ENCODE measurements at places on chromosomes 7 and 10.

DNA sequence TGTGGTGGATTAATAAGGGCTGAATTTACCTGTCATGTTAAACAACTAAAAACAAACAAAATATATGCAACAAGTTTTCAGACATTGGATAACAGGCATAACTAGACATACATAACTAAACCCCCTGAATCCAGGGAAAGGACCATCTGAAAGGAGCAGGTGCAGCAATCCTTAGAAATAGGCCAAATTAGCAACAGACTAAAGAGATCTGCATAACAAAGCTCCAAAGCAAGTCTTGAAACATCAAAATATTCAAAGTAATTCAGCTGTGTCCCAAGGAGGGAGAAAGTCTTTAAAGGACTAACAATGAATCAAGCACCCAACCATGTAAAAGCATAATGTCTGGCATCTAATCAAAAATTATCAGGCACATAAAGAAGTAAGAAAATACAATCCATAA is 475.1 kb downstream of the GRID1 start:
- DNase-seq, result no peak

DNA sequence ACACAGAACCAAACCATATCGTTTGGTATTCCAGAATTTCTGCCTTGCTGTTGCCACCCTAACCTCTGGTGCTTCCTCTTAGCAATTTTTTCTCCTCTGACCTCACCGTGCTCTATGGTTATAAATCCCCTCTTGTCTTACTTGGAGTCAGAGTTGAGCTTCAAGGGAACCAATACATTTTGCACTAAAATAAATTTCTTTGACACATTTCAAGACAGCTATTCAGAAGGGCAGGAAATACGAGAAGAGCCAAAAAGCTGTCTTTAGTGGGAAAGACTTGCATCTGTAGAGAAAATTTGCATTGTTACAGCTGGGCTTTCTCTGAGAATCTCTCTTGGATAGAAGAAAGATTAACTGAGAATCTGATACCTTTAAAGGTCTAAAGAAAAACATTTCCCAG is 14.5 kb upstream of the AKR1C2 start:
- no peak for DNase-seq

DNA sequence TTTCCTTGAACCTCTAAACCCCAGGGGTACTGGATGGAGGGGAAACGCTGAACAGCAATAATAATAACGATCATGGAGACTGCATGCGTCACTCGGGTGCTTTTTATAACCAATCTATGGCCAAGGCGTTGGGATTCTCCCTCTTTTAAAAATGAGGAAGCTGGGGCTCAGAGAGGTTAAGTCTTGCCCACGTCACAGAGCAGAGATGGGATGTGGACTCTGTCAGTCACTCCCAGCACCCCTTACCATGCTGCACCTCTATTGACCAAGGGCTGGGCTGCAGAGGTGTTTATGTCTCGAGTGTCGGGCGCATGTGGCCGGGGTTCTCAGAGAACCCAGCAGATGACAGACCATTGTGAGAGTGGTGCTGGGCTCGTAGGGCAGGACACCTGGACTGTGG is 129.9 kb downstream of the CDH23 start:
- no peak for DNase-seq

- DNase-seq, result peak; percentile 4
Observed at GRCh38 chr10:31484431-31485135, 165.6 kb downstream of the ZEB1 start.

DNA sequence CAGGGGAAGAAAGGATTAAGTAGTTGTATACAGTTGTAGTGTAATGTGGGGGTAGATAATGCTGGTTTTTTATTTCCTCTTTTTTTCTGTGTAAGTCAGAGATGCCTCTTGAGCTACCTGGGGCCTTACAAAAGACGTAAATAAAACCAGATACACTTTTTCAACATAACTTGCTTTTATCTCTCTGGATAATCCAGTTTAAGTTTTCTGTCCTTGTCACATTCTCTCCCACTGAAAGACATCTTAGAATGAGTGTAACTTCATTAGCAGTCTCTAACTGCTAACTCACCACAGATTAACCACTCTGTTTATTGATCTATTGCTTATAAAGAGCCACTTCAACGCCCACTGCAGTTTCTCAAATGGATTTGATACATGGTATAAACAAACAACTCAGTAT is 64.1 kb upstream of the LRRN3 start:
- DNase-seq, result no peak

- no peak for DNase-seq
Observed at GRCh38 chr7:152086513-152086912, 61.0 kb downstream of the GALNT11 start.

GRCh38 chr7:69687739-69688433 is 89.6 kb downstream of the AUTS2 start:
- DNase-seq, result no peak

DNA sequence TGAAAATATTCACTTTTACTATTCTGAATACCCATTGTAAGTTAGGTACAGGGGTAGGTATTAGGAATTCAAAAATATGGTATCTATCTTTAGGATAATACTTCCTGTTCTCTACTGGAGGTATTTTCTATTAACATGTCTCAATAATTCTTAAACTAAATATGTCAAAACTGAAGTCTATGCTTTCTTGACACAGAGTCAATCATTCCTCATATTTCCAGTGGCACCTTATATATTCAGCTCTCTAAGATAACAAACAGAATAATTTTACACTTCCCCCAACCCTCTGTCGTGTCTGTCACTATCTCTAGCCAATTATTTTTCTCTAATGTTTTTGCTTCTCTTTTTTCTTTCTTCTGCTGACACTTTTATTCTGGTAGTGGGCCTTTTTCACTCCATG is 138.9 kb downstream of the TMEM26 start:
- DNase-seq, result no peak

GRCh38 chr10:100612601-100613595 is 77.2 kb downstream of the HIF1AN start:
- no peak for DNase-seq

DNA sequence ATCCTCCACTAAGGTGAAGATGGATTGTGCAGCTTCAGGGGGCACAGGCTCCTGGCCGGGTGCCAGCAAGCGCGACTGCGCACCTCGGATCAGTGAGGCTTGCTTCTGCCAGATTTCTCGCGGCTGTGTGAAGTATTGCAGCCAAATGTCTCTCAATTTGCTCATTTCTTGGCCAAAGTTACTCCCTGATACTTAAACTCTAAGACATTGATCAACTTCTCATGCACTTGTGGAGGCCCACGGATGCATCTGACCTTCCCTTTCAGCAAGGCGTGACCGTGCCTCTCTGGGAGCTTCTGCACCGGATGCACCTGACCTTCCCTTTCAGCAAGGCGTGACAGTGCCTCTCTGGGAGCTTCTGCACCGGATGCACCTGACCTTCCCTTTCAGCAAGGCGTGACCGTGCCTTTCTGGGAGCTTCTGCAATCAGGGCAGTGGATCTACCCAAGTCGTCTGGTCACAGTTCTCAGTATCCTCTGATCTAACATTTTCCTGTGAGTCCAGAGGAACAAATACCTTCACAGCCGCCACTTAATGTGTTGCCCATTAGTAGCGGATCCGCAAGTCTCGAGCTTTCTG is 248.3 kb downstream of the ADARB2 start:
- DNase-seq, result no peak

- no peak for DNase-seq
Observed at GRCh38 chr10:102492344-102492939, 10.1 kb downstream of the ACTR1A start.

GRCh38 chr7:138499340-138499739 is 39.3 kb downstream of the TRIM24 start:
- DNase-seq, result no peak

- DNase-seq, result no peak
Observed at GRCh38 chr10:106571192-106571946, 593.1 kb downstream of the SORCS1 start.

DNA sequence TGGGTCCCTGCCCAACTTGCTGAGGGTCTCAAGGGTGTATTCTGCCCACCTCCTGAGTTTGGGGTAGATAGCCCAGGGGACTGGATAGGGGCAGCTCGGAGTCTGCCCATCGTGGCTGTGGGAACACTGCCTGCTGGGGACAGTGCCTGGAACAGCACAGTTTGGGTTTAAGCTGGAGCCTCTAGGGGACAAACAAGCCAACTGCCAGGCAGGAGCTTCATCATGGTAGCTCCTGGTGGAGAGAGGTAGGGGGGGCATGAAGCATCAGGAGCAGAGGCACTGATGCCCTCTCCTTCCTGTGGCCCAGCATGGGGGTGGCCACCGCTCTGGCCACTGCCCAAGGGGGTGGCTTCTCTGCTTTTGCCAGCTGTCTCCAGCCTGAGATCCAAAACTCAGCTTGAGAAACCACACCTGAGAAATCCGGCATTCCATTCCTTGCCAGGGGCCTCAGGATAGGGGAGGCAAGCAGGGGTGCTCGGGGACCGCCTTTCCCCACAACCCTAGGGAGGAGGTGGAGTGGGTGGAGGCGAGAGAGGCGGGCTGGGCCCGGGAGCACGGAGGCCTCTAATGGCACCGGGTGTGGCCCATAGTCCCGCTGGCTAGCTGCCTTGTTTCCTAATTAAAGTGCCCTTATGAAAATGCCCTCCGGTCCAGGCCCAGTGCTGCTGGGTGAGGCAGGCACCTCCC is 47.6 kb downstream of the UNC5B start:
- no peak for DNase-seq

- no peak for DNase-seq
Observed at GRCh38 chr7:4179688-4180380, 502.3 kb upstream of the FOXK1 start.

DNA sequence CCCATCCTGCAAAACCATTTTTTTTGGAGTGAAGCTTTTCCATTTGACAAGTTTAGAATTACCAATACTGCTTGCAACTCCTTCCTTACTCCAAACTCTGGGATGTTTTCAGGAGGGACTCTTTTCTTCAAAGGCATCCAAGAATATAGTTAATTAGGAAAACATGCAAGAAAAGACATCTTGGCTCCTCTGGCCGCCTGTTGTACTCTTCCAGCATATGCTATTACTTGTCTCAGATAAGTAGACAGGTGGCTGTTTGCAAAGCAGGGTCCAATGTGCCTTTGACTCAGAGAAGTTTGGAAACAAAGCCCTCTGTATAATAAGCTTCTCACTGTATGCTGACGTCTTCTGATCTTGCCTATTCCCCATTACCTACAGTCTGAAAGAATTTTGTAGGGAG is 746.5 kb downstream of the AUTS2 start:
- DNase-seq, result no peak

- DNase-seq, result no peak
Observed at GRCh38 chr7:127914693-127915092, 116.5 kb downstream of the LRRC4 start.

GRCh38 chr10:70145166-70145665 is 1.3 kb downstream of the TYSND1 start:
- no peak for DNase-seq

GRCh38 chr10:86074294-86074693 is 292.3 kb downstream of the GRID1 start:
- DNase-seq, result no peak

GRCh38 chr7:98860071-98860470 is 9.7 kb downstream of the TMEM130 start:
- no peak for DNase-seq

DNA sequence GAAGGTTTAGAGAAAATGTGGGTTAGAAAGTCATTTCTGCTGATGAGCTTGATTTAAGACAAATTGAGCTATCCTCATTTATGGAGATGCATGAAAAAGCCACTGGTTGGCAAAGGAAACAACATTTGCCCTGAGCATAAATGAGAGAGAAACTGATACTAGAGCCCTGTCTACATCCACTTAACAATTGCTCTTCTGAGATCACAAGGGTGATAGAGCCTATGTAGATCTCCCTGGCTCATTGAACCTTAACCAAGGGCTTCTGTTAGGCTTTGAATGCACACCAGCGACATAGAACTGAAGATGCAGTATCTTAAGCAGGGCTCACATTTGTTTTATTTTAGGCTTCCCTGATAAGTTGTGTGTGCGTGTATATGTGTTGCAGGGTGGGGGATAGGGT is 35.0 kb downstream of the GPR141 start:
- no peak for DNase-seq

DNA sequence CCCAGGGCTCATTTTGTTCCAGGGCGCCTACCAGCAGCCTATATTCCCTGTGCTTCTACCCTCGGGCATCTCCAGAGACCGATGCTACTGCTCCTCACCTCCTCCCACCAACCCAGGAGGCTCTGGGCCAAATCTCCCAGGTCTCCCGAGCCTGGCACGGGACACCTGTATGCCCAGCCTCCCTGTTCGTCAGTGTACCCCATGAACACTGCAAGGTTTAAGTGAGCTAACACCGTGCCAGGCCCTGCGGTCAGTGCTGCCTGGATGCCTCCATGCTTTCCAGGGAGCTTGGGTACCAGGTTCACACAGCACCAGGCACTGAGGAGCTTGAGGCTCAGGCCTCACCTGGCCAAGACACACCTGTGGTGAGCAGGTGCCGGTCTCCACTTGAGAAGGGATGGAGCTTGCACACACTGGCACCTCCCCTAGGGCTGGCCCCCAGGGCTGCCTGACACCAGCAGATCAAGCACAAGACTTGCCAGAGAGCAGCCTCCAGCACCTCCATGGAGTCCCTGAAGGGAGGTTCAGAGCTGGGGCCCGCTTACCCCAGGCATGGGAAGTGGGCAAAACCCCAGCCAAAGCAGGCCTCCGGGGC is 80.3 kb downstream of the FAM53B start:
- DNase-seq, result no peak

DNA sequence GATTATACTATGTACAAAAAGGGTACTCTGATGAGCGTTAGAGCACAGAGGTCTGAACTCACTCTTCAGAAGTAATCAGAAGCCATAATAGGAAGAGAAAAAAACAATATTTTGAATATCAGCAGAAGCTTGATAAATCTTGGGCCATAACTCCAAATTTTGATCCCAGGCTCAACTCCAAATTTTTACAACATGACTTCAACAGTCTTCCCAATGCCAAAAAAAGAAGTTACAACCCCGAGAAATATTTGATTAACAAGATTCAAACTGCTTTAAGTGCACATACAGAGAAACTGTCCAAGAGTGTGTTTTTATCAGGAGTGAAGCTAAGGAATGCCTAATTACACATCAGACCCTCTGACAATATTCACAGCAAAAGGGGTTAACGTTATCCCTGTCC is 7.5 kb downstream of the MPP7 start:
- no peak for DNase-seq

- no peak for DNase-seq
Observed at GRCh38 chr7:128164061-128164954, 76.8 kb upstream of the LEP start.

DNA sequence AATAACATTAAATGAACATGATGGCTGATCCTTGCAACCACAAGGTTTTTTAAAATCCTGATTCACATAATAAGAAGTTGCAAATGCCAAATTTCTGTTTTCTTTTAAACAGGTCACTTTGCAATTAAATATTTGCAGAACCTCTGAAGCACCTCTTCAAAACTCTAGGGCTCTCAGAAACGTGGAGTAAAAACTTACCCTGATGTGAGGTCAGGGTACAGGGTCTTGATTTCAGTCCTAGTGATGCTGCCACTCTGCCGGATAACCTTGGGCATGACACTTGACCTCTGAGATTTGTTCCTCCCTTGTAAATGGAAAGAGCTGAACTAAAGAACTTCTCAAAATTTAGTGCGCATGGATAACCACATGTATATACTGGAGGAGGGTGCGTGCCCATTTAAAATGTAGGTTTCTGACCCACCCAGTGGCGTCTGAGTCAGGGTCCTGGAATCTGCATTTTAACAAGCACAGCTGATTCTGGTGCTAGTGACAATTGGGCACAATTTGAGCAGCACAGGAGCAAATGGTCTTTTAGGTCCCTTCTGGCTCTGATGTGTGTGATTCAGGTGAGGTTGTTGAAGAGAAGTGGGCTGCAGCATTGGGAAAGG is 35.5 kb upstream of the TNPO3 start:
- no peak for DNase-seq

Data from AML-193 (cell line).